ENCODE measurements at places on chromosomes 11 and 22. TPM values are rescaled to one million over a fixed set of nuclear protein-coding genes. Genes with fewer than 3 reads are reported as not detected.

GRCh38 chr11:34641456-34641855 is 20.6 kb downstream of the EHF start:
- DNase-seq, result no peak

Gene MFRP
- not detected for total RNA-seq

- DNase-seq, result no peak
Measured at GRCh38 chr11:122523846-122524805, 131.4 kb upstream of the UBASH3B start.

Gene PTPRCAP
- 2.5 TPM for total RNA-seq

Measured in posterior vena cava (tissue), 2 donors.